Vagina (tissue), 2 donors: ENCODE measurements at places on chromosomes 13 and 19.

GRCh38 chr19:12669270-12670158 is 2.9 kb downstream of the WDR83 start:
- DNase-seq = no peak

GRCh38 chr13:37510441-37510840 is 88.1 kb downstream of the POSTN start:
- DNase-seq = no peak

DNA sequence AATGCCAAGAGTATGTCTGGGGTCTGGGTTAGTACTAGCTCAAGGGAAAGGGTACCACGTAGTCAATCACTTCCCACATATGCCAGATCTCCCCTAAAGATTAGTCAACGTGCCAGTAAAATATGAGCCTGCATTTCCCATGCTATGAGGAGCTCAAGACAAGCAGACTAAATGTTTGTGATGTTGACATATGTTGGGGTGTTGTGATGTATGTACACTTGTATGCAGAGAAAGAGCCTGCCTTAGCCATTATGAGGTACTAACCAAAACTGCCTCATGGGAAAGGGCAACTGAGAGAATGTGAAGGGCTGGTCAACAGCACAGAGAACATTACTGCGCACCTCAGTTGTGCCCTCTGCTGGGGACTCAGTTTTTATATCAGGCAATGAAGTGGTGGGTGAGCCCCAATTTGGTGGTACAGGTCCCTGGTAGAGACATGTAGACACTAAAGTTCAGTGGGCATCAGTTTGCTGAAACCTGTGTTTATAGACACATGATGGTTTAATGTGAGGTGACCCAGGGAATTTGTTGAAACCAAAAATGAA is 287.0 kb downstream of the DCT start:
- DNase-seq = no peak

DNA sequence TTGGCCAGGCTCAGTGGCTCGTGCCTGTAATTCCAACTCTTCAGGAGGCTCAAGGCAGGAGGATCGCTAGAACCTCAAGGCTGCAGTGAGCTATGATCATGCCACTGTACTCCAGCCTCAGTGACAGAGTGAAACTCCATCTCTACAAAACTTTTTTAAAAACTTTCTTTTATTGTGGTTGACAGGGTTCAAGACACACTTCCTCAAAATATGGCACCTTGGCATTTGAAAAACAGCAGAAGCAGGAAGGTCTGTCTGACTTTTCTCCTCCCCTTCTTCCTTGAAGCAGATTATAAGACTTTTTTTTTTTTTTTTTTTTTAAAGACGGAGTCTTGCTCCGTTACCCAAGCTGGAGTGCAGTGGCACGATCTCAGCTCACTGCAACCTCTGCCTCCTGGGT is 100.3 kb downstream of the TM9SF2 start:
- no peak for DNase-seq

GRCh38 chr13:43929947-43930346 is 50.2 kb downstream of the LACC1 start:
- DNase-seq = no peak

GRCh38 chr13:26074706-26075105 is 22.9 kb upstream of the SHISA2 start:
- DNase-seq = no peak

GRCh38 chr19:36775768-36776167 is 3.2 kb upstream of the ZNF850 start:
- DNase-seq = no peak

GRCh38 chr19:40503320-40503695 is 36.5 kb downstream of the SPTBN4 start:
- DNase-seq = no peak

DNA sequence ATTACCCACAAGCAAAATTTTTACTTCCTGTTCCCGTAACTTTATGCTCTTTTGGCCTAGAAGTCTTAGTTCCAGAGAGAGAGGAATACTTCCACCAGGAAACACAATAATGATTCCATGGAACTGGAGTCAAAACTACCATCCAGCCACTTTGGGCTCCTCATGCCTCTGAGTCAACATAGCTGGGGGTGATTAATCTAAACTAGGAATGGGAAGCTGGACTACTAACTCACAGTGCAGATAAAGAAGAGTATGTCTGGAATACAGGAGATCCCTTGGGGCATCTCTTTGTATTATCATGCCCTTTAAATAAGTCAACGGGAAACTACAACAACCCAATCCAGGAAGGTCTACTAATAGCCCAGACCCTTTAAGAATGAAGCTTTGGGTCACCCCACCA is 8.9 kb upstream of the ELF1 start:
- no peak for DNase-seq
